ENCODE measurements at places on chromosomes 4 and X.

DNA sequence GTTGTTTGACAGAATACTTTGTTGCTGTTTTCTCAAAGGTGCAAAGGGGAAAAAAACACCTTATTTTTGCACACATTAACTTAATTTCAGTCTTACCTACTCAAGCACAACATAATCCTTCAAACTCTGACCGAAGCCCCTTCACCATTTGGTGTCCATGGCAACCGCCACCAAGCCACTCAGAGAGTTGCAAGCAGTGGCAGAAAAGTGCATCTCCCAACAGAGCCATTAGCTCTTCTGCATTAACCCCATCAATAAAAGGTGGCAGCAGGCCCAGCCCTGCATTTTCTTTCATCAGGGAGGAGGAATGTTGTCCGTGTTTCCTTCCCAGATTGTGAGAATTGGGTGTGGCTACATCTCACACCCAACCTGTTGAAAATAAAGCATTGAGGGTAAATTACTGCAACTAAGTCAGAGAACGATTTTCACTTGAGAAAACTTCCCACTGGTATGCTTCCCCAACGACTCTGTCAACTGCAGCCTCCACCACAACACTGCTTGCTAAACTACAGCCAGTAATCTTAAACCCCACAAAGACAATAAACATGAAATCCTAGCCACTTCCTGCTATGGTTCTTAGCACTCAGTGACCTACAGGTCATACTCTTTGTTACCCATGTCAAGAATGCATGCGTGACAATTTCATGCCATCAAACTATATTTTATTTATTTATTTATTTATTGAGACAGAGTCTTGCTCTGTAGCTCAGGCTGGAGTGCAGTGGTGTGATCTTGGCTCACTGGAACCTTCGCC is 154.0 kb downstream of the GRIA3 start:
- DNase-seq = no peak

DNA sequence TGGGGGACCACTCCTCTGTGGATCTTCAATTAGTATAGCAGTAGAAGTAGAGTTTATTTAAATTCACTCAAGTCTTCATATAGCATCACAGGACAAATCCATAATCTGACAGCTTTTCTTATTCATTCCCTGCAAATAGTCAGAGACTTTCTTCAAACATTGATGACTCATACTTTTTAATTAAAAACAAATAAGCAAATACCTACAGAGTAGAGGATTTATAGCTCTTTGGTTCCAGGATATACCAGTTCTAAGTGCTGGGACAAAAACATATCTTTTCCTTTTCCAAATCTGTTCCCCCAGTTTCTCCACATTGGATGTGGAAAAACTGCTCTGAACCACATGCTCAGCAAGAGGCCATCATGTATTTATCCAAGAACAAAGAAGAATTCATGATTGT is 24.1 kb downstream of the EMCN start:
- DNase-seq = no peak

GRCh38 chr4:168600796-168601583 is 104.1 kb downstream of the PALLD start:
- no peak for DNase-seq

- DNase-seq = no peak
Observed at GRCh38 chr4:5812506-5813229, 80.2 kb downstream of the CRMP1 start.

- DNase-seq = no peak
Observed at GRCh38 chrX:19728915-19729314, 158.5 kb downstream of the SH3KBP1 start.

GRCh38 chrX:152733261-152733975 is at the start of the genes CSAG1 and MAGEA12:
TSS of gene CSAG1 (minus strand) at chrX:152733721. CDS start at chrX:152732460, 1,261 bp downstream.
TSS of gene MAGEA12 (plus strand) at chrX:152733757. CDS start at chrX:152736162, 2,405 bp downstream.
- DNase-seq = no peak

- DNase-seq = no peak
Observed at GRCh38 chrX:16089086-16089485, 34.3 kb upstream of the GRPR start.

DNA sequence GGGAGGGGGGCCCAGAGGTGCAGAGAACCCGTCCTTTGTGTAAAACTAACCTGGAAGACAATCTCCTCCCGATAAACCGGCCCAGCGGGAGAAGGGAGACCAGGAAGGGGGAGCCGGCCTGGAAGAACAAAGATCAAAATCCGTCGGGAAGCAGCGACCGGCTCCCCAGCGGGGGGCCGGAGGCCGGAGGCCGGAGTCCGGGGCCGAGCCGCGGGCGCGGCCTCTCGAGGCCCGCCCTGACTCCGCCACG is 552 bp downstream of the ZDHHC9 start:
- DNase-seq = no peak

Measured in stimulated activated CD8-positive, alpha-beta memory T cell treated with anti-CD3 and anti-CD28 coated beads, Interleukin-15, amount 100 ng/mL, for 24 hours (primary cell).